T-helper 17 cell (primary cell): ENCODE measurements at places on chromosomes 7 and 10.

DNA sequence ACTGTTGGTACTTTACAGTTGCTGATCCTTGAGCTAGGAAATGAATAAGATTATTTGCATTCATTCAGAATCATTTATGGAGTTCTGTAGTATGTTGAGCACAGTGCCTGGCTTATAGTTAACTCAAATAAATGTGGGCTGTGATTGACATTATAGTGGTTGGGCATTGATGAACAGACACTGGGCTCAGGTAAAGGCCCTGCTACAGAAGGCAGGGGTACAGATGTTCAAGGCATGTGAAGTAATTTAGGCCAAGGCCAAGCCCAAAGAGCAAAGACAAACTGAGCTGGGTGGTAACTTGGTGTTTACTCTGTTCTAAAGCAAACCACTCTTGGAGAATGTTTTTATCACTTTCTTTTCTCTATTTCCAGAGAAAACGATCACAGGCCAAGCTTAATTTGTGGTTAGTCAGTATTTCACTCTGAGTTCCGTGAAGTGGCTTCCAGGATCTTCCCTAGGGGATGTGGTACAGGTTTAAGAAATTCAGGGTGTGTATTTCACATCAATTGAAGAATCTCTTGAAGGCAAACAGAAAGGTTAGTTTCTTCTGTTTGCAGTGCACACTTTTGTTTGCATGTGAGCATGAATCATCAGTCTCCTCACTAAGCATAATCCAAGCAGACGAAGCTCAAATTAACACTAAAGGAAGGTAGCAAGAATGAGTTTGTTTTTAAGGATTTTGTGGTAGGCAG, 113.9 kb upstream of the PRR15 start:
- no peaks in the 10 kb centered on the region for H3K4me1 ChIP-seq
- peaks cover 15% of the 10 kb centered on the region for H3K27me3 ChIP-seq
- H3K36me3 ChIP-seq = no peaks in the 10 kb centered on the region
- H3K4me3 ChIP-seq = no peak overlapping the region
- no peak overlapping the region for H3K27ac ChIP-seq

- no peaks in the 10 kb centered on the region for H3K4me1 ChIP-seq
- DNase-seq = no peak
- no peak overlapping the region for H3K27ac ChIP-seq
- H3K27me3 ChIP-seq = no peaks in the 10 kb centered on the region
- H3K4me3 ChIP-seq = no peak overlapping the region
Measured at GRCh38 chr10:83089335-83089734, 1050.0 kb upstream of the GHITM start.

- no peak for DNase-seq
- no peaks in the 10 kb centered on the region for H3K36me3 ChIP-seq
- no peak overlapping the region for H3K27ac ChIP-seq
- H3K4me1 ChIP-seq = no peaks in the 10 kb centered on the region
Measured at GRCh38 chr10:57921140-57921539, 346.6 kb downstream of the IPMK start.

- no peaks in the 10 kb centered on the region for H3K27me3 ChIP-seq
- peaks cover 22% of the 10 kb centered on the region for H3K36me3 ChIP-seq
- DNase-seq = no peak
- peaks cover 10% of the 10 kb centered on the region for H3K4me1 ChIP-seq
- H3K27ac ChIP-seq = no peak overlapping the region
Measured at GRCh38 chr10:997266-998022, 9.2 kb downstream of the GTPBP4 start.

DNA sequence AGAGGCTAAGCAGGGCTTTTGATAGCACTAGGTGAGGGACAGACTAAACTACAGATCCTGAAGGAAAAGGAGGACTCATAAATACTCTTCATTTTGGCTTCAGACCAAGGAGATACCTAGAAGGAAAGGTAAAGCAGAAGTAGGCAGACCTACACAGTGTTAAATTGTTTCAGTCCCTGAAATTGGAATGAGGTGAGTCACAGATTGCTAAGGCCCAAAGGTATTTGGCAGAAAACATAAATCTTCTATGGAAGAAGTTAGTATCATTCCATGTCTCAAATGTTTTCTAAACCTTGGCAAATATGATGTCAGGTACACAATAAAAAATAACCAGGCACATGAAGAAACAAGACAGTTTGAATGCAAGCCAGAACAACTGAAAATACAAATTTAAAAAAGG, 30.0 kb downstream of the MTERF1 start:
- H3K4me1 ChIP-seq = no peaks in the 10 kb centered on the region
- H3K36me3 ChIP-seq = peaks cover 5% of the 10 kb centered on the region
- no peak overlapping the region for H3K4me3 ChIP-seq

- H3K36me3 ChIP-seq = peaks cover 21% of the 10 kb centered on the region
- no peak overlapping the region for H3K4me3 ChIP-seq
- no peak for DNase-seq
- no peak overlapping the region for H3K27ac ChIP-seq
- peaks cover 2% of the 10 kb centered on the region for H3K4me1 ChIP-seq
Measured at GRCh38 chr7:141754939-141755338, 9.0 kb upstream of the TAS2R3 start.

DNA sequence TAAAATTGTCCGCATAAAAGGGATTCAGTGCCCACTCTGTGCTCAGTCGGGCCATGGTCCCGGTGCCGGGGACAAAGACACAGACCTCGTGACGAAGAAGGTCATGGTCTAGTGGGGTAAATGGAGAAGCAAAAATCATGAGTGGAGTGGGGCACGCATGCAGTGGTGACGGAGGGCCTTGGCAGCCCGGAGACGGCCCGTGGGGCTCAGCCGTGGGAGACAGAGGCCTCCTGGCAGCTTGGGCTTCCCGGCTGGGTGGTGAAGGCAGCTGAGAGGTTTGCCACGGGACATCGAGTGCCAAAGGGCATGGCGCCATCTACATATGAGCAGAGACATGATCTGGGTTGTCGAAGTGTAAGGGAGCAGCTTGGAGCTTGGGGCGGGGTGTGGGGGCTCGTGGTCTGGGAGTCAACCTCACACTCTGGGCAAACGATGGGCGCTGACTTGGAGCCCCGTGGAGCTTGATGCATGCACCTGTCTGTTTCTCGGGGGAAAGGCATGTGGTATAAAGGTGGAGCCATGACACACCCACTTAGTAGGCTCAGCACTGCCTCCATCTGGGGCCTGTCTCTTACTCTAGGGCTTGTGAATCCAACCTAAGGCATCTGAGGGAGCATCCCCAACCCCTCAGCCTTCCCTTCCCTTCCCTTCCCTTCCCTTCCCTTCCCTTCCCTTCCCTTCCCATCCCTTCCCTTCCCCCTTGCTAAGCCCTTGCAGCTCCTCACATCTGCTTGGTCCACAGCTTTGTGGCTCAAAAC, 151.0 kb upstream of the INSYN2A start:
- peak overlapping the region; percentile 29 for H3K27ac ChIP-seq
- no peaks in the 10 kb centered on the region for H3K36me3 ChIP-seq
- peaks cover 2% of the 10 kb centered on the region for H3K4me1 ChIP-seq

GRCh38 chr7:37065779-37066271, 341.5 kb upstream of the AOAH start:
- H3K4me3 ChIP-seq = no peak overlapping the region
- H3K4me1 ChIP-seq = peaks cover 14% of the 10 kb centered on the region
- DNase-seq = no peak
- no peak overlapping the region for H3K27ac ChIP-seq

- H3K4me1 ChIP-seq = peaks cover 2% of the 10 kb centered on the region
- no peaks in the 10 kb centered on the region for H3K27me3 ChIP-seq
- DNase-seq = no peak
- H3K36me3 ChIP-seq = no peaks in the 10 kb centered on the region
Measured at GRCh38 chr7:13107291-13107690, 419.9 kb downstream of the ARL4A start.

DNA sequence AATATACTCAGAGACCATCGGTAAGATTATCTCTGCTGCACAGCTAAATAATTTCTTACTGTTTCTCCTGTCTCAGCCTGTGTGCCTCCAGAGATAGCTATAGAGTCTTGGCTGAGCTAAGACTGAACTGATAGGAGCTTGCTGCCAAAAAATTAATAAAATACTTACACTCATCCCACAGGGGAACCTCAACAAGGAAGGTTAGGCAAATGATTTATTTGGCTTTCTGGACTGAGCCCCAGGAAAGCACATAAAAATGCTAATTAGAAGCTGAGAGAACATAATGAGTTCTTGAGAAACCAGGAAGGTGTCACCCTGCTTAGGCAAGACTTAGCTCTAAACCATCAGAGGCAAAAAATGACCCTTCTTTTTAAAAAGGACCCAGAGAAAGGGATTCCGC, 534.5 kb downstream of the TNS3 start:
- no peaks in the 10 kb centered on the region for H3K27me3 ChIP-seq
- no peak for DNase-seq
- no peaks in the 10 kb centered on the region for H3K4me1 ChIP-seq
- H3K4me3 ChIP-seq = no peak overlapping the region
- no peak overlapping the region for H3K27ac ChIP-seq

DNA sequence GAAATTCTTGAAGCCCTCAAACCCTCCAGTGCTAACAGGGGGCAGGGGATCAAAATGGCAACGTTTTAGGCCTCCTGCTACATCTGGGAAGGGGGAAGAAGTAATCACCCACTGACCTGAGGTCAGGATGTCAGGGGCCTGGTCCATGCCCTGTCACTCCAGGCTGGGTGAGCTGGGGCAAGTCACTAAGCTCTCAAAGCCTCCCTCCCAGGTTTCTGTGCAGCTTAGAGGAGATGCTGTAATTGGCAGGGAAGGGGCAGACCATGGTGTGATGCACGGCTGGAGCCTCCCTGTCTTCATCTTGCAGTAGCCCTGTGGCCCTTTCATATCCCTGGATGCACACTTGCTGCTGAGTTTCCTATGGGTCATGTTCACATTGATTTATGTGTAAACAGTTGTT, 27.2 kb downstream of the LEP start:
- no peak overlapping the region for H3K27ac ChIP-seq
- H3K27me3 ChIP-seq = peaks cover 61% of the 10 kb centered on the region
- H3K4me3 ChIP-seq = no peak overlapping the region
- peaks cover 5% of the 10 kb centered on the region for H3K36me3 ChIP-seq

- H3K27ac ChIP-seq = no peak overlapping the region
- peak overlapping the region; percentile 50 for H3K4me3 ChIP-seq
- H3K4me1 ChIP-seq = peaks cover 10% of the 10 kb centered on the region
- H3K36me3 ChIP-seq = peaks cover 4% of the 10 kb centered on the region
- peaks cover 67% of the 10 kb centered on the region for H3K27me3 ChIP-seq
Measured at GRCh38 chr10:118594392-118595063, 920 bp downstream of the PRLHR start.

DNA sequence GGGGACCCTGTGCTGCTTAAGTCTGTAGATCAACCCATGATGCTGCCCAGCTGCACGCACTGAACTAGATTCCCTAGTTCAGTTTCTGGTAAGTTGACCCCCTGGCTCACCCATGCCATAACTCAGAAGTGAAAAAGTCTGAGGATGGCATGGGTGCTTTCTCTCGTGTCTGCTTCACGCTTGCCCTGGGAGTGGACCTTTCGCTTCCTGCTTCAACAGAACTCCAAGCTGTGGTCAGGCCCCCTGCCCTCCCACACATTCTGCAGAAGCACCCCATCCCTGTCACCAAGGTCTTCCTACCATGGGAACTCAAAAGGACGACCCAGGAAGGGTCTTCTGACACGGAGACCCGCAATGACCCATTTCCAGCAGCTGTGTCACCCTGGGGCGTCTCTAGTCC, 39.9 kb downstream of the LRRC18 start:
- DNase-seq = no peak
- H3K27me3 ChIP-seq = peaks cover 4% of the 10 kb centered on the region
- no peak overlapping the region for H3K27ac ChIP-seq
- no peaks in the 10 kb centered on the region for H3K4me1 ChIP-seq
- no peak overlapping the region for H3K4me3 ChIP-seq

GRCh38 chr10:132941640-132942051, 724 bp downstream of the CFAP46 start:
- peak overlapping the region; percentile 68 for H3K4me3 ChIP-seq
- peaks cover 68% of the 10 kb centered on the region for H3K27me3 ChIP-seq
- DNase-seq = no peak
- peaks cover 3% of the 10 kb centered on the region for H3K36me3 ChIP-seq

- H3K27me3 ChIP-seq = no peaks in the 10 kb centered on the region
- no peak overlapping the region for H3K4me3 ChIP-seq
- peaks cover 2% of the 10 kb centered on the region for H3K36me3 ChIP-seq
- peaks cover 24% of the 10 kb centered on the region for H3K4me1 ChIP-seq
- peak overlapping the region; percentile 24 for H3K27ac ChIP-seq
Measured at GRCh38 chr7:105187302-105188169, 173.5 kb downstream of the KMT2E start.

DNA sequence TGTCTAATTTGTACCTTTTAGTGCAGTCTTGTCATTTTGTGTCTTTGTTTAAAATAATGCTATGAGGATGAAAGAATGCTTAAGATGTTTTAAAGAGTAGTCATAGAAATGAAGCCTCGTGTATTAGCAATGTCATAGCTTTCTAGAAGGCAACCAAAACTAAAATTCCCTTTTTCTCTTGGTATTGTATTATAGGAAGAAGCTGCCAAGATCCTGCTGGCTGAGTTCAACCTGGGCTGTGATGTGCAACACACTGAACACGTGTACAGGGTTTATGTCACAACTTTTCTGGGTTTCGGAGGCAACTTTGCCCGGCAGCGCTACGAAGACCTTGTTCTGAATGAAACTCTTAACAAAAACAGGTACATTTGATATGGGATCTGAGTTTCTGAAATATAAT, 36.2 kb downstream of the COX15 start:
- H3K4me1 ChIP-seq = peaks cover 3% of the 10 kb centered on the region
- H3K36me3 ChIP-seq = peaks cover 16% of the 10 kb centered on the region
- no peak for DNase-seq
- H3K27me3 ChIP-seq = no peaks in the 10 kb centered on the region

DNA sequence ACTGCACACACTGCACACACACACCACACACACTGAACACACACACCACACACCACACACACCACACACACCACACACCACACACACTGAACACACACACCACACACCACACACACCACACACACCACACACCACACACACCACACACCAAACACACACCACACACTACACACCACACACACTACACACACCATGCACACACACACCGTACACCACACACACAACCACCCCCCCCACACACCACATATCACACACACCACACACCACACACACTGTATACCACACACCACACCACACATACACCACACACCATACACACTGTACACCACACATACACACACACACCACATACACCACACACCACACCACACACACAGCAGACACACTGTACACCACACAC, 59.5 kb downstream of the FAM204A start:
- H3K4me1 ChIP-seq = no peaks in the 10 kb centered on the region
- no peak for DNase-seq
- no peak overlapping the region for H3K4me3 ChIP-seq
- peaks cover 33% of the 10 kb centered on the region for H3K27me3 ChIP-seq
- H3K36me3 ChIP-seq = no peaks in the 10 kb centered on the region
- H3K27ac ChIP-seq = no peak overlapping the region

GRCh38 chr7:92460109-92460508, 12.8 kb downstream of the GATAD1 start:
- H3K4me3 ChIP-seq = no peak overlapping the region
- no peak for DNase-seq
- H3K4me1 ChIP-seq = no peaks in the 10 kb centered on the region
- H3K36me3 ChIP-seq = no peaks in the 10 kb centered on the region

DNA sequence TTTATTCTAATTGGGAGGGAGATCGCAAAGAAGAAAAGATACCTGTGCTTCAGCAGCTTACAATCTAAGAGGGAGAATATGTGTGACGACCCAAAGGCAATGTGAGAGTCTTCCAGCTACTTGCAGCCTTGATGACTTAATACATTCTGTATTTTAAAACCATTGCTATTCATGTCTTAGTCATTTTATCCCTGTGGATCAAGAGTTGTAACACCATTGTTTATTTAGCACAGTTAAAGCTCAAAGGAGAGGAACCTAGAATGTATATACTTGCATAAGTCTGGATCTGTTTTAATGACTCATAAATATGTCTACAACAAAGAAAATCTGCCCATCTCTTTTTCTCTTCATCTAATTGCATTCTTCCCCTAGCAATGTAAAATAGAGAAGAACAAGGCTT, 117.9 kb upstream of the DLX6 start:
- H3K36me3 ChIP-seq = no peaks in the 10 kb centered on the region
- peaks cover 18% of the 10 kb centered on the region for H3K27me3 ChIP-seq
- H3K27ac ChIP-seq = no peak overlapping the region
